Thoracic aorta (tissue), 2 donors: ENCODE measurements at places on chromosomes 7 and 10. TPM values are rescaled to one million over a fixed set of nuclear protein-coding genes. Genes with fewer than 3 reads are reported as not detected.

- DNase-seq = no peak
- no peak overlapping the region for H3K27ac ChIP-seq
- H3K36me3 ChIP-seq = no peaks in the 10 kb centered on the region
- no peaks in the 10 kb centered on the region for H3K27me3 ChIP-seq
Observed at GRCh38 chr7:25356534-25357151, 128.4 kb upstream of the NPVF start.

- no peaks in the 10 kb centered on the region for H3K36me3 ChIP-seq
- no peaks in the 10 kb centered on the region for H3K27me3 ChIP-seq
- peaks cover 4% of the 10 kb centered on the region for H3K4me1 ChIP-seq
Observed at GRCh38 chr7:122887198-122887597, 938 bp upstream of the CADPS2 start.

DNA sequence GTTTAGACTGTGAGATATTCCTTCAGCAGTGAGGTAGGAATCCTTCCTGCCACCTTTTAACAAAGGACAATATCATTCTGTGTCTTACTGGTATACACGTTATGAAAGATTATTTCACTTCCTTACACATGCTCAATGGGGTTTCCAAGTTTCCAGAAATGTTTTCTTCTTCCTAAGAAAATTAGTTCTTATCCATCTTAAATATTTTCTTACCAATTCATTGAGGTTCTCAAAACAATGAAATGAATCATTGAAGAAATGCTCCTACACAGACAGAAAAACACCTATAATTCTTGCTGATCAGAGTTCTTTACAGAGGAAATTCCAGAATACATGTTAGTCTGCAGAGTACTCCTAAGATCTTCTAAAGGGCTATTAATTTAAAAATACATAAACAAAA is 51.4 kb upstream of the SEC61G start:
- H3K27me3 ChIP-seq = no peaks in the 10 kb centered on the region
- no peak overlapping the region for H3K4me3 ChIP-seq
- H3K36me3 ChIP-seq = no peaks in the 10 kb centered on the region
- no peak for DNase-seq

The SPDYE6 gene
- total RNA-seq = not detected

The STAMBPL1 gene
- 2.2 TPM for total RNA-seq

The ADAMTS14 gene
- not detected for total RNA-seq
